ENCODE measurements at places on chromosomes 16 and 17. TPM values are rescaled to one million over a fixed set of nuclear protein-coding genes. Genes with fewer than 3 reads are reported as not detected.

Gene CTRB1
- total RNA-seq: 4.0 TPM

DNA sequence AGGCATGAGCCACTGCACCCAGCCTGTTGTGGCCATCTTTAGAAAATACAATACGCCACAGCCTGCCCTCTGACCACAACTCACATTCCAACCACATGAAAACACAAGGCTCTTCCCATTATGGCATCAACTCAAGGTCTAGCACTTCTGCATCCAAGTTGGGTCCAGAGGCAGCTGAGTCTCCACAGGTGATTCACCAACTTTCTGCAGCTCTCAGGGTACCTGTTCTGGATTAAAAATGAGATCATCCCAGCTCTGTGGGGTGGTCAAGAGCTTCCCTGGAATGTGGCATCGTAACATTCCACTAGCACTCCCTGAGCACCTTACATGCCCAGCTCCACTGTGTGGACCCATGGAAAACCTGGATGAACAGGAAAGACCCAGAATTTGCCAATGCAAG is 9.9 kb upstream of the GUCY2D start:
- no peak for DNase-seq

DNA sequence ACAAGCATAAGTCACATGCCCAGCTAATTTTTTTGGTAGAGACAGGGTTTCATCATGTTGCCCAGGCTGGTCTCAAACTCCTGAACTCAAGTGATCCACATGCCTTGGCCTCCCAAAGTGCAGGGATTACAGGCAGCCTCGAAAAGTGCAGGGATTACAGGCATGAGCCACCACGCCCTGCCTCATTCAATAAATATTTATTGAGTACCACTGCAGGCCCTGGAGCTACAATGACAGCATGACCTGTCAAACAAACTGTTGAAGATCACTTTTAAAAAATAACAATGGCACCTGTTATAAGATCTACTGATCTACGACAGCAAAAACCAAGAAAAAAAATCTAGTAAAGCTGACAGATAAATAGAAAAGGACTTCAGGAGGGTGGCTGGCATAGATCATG is 76.3 kb downstream of the CEP95 start:
- no peak for DNase-seq

- DNase-seq: no peak
Measured at GRCh38 chr17:39601758-39602532, 5.8 kb downstream of the NEUROD2 start.

DNA sequence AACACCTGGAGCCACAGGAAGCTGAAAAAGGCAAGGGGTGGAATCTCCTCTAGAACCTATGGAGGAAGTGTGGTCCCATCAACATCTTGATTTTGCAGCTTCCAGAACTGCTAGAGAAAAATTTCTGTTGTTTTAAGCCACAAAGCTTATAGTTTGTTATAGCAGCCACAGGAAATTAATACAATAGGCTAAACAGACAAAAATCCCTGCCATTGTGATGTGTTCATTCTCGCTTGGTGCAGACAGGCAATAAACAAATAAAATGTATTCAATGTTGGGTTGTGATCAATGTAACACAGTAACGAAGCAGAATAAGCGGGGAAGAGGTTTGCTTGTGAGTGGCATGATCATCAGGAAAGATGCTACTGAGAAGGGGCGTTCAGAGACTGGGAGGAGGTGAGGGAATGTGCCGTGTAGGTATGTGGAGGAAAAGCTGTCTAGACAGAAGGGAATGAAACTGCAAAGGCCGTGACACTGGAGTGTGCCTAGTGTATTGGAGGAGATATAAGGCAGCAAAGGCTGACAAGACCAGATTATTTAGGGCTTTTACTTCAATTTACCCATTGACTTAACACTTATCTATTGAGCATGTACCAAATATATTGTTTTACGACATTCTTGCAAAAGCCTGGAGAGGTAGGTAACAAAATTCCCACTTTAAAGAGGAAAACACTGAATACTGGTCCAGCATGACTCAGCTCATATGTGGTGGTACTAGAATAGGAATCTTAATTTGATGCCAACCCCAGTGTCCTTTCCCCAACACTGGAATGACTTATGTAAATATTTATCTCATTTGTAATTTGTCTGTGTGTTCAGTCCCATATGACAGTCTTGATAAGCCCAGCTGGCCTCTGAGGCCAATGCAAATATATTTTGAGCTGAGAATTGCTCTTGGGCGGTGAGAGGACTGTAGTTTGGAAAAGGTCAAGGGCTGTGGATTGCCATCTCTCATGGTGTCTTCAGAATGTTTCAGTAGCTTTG is 375.9 kb downstream of the CDH13 start:
- DNase-seq: no peak

All from posterior vena cava (tissue), 2 donors.